Choroid plexus epithelial cell (primary cell): ENCODE measurements at places on chromosomes 4 and X.
A peak's percentile ranks its signal among the peaks of the same experiment; 100 is the strongest.

- no peak for DNase-seq
Measured at GRCh38 chr4:53703267-53703655, 112.0 kb upstream of the LNX1 start.

DNA sequence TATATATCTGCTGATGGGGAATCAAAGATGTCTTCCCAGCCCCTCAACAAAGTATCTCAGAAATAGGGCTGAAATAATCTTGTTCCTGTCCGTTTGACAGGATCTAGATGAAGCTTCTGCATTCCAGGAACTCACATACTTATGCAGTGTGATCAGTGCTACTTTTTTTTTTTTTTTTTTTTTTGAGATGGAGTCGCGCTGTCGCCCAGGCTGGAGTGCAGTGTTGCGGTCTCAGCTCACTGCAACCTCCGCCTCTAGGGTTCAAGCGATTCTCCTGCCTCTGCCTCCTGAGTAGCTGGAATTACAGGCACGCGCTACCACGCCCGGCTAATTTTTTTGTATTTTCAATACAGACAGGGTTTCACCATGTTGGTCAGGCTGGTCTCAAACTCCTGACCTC, 36.4 kb downstream of the DHX15 start:
- no peak for DNase-seq

GRCh38 chr4:127832585-127832984, 48.1 kb upstream of the PLK4 start:
- no peak for DNase-seq

- DNase-seq: peak; percentile 53
Measured at GRCh38 chrX:65034668-65035445, 58.6 kb upstream of the ZC4H2 start.

DNA sequence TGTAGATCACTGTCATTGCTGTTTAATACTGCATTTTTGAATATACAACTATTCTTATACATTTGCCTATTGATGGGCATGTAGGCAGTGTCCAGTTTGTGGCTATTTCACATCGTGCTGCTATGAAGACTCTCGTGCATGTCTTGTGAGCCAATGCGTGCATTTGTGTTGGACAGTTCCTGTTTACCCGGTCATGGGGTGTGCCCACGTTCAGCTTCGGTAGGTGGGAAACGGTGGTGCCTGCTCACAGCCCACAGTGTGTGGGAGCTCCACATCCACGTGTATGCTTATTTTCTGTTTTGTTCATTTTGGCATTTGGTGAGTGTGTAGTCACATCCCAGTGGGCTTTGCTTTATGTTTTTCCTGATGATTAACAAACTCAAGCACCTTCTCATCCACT, 19.7 kb upstream of the RNF212 start:
- no peak for DNase-seq

- DNase-seq: no peak
Measured at GRCh38 chr4:112898357-112899141, 150.9 kb upstream of the ANK2 start.

DNA sequence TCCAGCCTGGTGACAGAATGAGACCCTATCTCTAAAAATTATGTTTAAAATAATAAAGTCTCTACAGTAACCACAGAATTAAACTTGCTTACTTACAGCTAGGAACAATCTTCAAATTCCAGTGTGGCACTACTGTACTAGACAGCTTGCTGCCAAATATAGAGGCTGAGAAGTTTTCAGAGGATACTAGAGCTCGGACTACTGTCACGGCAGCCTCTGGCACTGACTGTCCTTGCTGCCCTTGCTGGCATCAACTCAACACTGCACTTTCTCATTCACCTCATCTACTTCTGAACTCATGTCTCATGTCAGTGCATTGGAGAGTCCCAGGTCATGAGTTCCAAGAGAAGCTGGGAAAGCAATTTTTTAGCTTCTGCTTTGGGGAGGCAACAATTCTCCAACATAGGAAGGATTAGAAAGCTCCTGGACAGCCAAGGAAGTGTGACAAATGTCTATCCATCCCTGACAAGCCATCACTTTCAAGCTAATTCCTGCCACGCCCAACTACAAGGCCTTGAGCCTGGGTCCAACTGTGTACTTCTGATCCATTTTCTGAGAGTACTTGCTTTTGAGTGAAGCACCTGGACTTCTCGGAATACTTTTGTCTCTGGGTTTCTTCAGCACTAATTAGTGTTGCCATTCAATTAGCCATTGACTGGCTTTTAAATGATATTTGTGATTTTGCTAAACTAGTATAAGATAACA, 98.6 kb upstream of the NR3C2 start:
- no peak for DNase-seq

DNA sequence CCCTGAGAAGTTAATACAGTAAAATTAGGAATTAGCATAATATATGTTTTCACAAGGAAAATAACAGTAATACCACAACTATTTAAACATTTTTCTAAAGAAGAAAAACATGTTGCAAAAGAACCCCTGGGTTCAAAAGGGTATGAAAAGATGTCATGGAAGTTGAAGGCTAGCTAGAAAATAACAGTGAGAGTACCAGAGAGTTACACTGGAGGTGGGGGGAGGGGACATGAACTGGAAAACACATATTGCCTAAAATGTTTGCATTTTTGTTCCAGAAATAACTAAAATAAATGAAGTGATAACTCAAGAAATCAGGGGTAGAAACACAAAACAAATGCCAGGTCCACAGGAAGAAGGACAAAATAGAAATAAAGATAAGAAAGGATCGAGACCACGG, 336.6 kb upstream of the MAD2L1 start:
- peak; percentile 9 for DNase-seq

- DNase-seq: no peak
Measured at GRCh38 chrX:54494166-54494988, 1.7 kb downstream of the FGD1 start.

- no peak for DNase-seq
Measured at GRCh38 chrX:133434197-133434820, 19.0 kb upstream of the GPC4 start.

DNA sequence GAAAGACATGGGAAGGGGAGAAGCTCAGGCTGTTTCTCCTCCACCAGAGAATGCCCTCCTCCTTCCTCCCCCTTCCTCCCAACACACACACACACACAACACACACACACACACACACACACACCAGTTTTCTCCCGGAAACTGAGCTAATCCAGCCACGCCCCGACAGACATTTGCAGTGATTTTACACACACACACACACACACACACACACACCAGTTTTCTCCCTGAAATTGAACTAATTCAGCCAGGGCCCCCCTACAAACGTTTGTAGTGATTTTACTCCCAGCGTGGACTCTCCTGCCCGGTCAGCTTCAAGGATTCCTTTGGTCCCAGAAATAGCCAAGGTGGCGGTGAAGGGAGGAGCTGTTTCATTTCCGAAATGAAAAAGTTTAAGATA, 32.9 kb upstream of the STX18 start:
- DNase-seq: peak; percentile 98

DNA sequence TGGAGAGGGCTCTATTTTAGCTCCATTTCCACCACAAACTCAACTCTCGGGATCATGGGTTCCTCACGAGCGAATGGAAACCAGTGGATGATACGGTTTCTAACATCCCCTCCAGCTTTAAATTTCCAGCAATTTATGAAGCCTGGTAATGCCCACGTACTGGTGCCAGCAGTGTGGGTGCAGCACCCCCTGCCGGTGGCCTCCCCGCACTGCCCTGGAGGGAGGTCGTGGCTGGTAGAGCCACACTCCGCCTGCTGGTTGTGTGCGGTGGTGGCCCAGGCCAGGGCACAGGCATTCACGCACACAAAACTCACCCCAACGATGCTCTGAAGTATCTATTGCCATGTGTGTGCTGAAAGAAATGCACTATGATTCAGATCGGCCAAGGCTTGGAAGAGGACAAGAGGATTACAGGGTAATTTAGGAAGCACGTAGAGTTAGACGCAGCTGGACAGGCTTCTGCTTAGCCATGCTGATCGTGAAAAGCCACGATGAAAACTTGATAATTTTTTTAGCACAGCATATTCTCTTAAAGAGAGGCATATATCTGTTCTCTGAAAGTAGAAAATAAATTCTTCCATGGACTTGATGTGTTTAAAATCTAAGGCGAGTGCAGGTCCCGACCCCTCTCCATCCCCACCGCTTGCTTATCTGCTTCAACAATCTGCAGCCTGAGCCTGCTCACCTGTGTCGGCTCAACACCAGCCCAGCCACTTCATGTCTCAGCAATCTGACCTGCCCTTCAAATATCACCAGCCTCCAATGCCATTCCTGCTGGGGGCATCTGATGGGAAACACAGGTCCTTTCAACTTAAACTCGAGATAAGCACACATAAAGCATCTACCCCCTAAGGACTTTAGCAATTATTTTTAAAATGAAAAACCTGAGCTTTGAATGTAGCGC, 59.1 kb downstream of the SCD5 start:
- DNase-seq: peak; percentile 73

DNA sequence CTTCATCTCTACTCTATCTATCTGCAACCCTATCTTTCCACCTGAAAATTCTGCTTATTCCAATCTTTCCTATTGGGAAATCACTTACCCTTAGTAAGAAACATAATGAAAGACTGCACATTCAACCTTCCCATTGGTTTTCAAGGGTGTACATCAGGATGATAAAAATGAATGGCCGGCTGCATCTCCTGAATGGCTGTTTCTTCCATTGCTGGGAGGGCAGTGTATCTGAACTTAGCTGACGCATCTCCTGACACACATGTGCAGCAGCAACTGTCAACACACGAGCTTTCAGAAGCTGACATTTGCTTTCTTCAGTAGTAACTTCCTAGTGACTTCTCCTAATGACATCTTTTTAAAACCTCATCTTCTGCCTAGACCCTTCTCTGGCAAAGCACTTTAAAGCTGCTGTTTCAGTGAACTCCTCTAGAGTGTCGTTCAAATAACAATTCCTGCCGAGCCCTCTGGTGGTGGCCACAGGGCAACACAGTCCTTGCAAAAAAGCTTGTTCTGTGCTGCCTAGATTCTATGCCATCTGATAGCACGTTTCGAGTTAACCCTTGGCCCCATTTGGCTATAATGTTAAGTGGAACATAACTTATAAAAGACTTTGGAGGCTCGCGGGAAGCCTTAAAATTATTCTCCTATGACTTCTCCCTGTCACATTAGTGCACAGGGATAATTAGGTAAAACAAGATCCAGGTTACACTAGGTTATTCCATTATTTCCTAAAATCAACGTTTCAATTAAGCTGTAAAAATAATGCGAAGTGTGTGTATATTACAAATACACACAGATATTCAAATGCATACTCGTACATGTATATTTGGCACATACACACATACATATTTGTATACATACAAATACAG, 2340.7 kb downstream of the PCDH7 start:
- DNase-seq: peak; percentile 73

GRCh38 chr4:123564758-123565346, 168.3 kb downstream of the SPRY1 start:
- peak; percentile 88 for DNase-seq

- no peak for DNase-seq
Measured at GRCh38 chr4:10803713-10804343, 119.3 kb upstream of the CLNK start.

DNA sequence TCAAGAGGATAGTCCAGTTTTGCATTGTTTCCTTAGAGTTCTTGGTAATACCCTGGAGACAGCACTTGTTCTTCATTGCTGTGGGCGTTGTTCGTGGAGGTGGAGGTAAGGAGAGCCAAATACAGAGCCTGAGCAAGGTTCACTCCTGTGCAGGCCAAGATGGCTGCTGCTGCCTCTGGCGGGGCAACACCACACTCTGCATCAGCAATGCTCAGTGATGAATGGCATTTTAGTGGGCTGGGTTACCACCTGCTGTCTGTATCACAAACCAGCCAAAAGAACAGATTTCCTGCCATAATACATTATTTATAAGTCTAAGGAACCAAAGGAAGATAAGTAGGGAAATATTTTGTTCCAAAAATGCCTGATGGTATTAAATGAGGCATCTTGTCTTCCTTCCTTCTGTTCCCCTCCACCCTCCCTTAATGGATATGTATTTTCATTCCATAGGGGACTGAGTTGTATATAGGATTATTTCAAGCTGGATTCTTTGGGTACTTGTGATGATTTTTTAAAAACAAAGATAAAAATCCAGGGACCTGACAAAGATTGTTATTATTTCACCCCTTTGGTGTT, 61.6 kb upstream of the LIMCH1 start:
- DNase-seq: no peak

GRCh38 chrX:153983321-153983801, 10.8 kb downstream of the TMEM187 start:
- DNase-seq: no peak

- no peak for DNase-seq
Measured at GRCh38 chr4:30856795-30857564, 136.8 kb downstream of the PCDH7 start.

DNA sequence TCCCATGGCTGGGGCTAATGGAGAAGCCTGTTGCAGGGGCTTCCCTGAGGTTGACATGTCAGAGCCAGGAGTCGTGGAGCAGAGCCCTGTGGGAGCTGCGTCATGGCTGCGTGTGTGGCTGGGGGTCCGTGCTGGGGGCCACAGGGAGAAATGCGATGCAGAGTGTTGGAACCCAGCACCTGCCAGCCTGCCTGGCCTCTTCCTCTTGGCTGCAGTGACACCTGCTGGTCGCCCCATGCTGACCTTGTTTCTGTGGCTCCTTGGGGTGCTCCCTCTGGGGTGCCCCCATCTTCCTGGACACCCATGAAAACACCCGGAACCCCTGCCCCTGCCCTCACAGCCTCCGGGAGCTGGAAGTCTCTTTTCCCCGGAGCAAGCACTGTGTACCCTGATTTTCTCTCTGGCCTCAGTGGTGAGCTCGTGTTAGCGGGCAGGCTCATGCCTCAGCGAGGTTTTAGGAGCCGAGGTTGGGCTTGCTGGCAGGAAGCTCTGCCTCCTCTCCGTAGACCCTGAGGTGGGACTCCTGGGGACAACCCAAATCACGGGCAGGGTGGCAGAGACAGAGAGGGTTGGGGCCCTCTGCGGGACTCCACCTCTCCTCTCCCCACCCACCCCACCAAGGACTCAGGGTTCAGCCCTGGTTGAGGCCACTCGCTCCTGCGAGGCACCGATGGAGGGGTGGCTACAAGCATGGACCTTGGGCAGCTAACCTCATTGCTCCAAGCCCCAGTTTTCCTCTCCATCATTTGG, 103.7 kb downstream of the SORCS2 start:
- DNase-seq: peak; percentile 42

DNA sequence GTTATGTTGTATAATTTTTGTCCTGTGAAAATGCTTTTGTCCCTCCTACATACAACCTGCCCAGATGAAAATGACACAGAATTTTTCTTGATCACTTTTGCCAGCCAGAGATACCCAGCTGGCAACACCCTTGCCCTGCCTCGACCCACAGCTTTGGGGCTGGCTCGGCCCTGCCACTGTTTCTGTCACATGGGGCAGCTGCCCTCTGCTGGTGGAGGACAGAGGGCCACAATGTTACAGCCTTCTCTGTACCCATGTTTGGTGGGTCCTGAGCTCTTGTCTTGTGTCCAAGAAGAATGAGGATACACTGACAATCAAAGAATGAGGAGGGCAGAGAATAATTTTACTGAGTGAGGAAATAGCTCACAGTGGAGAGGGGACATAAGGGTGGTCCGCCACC, 31.1 kb downstream of the BMP15 start:
- DNase-seq: peak; percentile 0

DNA sequence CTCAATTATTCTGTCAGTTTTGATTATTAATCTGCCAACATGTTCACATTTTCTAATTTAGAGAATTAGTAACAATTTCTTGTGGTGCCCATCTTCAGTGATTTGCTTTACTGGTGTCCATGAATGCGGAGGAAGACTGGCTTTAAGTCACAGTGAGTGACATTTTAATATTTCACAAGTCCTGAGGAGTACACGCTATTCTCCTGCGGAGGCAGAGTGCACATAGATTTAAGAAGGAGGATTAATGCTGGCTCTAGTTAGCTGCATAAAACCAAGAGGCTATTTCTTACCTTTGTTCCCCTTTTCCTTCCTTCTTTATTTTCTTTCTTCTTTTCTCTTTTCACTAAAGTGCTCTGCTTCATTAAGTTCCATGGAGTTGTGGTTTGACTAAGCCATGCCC, 495.2 kb upstream of the IGFBP7 start:
- DNase-seq: no peak
